ENCODE measurements at places on chromosomes 3 and 15.
A peak's percentile ranks its signal among the peaks of the same experiment; 100 is the strongest.

DNA sequence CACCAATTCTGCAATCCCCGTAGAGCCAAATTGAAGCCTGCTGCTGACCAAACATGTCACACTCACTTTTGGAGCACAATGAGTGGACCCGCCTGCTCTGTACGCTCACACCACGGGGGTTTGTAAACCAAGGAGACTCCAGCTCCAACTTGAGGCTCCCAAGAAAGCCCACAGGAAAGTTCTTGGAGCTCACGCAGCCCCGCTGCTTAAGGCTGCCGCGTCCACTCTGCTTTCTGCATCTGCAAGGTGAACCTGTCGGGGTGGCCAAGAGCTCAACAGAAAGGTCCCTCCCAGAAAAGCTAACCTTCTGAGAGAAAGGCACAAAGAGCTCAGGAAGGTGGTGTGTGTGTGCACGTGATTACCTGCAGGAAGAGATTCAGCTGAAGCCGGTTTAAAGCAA, 94.9 kb downstream of the PCSK6 start:
- no peak for DNase-seq

GRCh38 chr15:67550522-67550921, 8.0 kb downstream of the MAP2K5 start:
- DNase-seq: no peak

- peak; percentile 37 for DNase-seq
Measured at GRCh38 chr3:9809615-9810432, at the start of gene TTLL3. TTLL3 (plus strand) TSS chr3:9810262; CDS start chr3:9810662, 400 bp downstream.

DNA sequence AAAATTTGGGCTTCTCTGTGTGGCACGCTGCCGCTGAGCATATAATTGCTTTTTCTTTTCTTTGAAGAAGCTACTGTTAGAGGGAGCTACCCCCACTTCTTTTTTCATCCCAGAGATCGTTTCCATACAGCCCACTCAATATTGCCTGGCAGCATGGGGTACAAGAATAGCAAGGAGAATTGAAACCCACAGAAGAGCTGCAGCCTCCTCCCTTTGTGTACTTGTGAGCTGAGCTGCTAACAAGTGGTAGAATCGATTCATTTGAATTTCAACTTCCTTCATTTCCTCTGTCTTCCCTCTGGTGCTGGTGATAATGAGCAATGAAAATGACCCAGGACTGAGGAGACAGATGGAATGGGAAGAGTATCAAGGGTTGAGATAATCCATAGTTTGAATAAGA, 64.9 kb downstream of the LRRC3B start:
- DNase-seq: no peak

GRCh38 chr15:50873935-50874361, 34.5 kb upstream of the AP4E1 start:
- DNase-seq: no peak

DNA sequence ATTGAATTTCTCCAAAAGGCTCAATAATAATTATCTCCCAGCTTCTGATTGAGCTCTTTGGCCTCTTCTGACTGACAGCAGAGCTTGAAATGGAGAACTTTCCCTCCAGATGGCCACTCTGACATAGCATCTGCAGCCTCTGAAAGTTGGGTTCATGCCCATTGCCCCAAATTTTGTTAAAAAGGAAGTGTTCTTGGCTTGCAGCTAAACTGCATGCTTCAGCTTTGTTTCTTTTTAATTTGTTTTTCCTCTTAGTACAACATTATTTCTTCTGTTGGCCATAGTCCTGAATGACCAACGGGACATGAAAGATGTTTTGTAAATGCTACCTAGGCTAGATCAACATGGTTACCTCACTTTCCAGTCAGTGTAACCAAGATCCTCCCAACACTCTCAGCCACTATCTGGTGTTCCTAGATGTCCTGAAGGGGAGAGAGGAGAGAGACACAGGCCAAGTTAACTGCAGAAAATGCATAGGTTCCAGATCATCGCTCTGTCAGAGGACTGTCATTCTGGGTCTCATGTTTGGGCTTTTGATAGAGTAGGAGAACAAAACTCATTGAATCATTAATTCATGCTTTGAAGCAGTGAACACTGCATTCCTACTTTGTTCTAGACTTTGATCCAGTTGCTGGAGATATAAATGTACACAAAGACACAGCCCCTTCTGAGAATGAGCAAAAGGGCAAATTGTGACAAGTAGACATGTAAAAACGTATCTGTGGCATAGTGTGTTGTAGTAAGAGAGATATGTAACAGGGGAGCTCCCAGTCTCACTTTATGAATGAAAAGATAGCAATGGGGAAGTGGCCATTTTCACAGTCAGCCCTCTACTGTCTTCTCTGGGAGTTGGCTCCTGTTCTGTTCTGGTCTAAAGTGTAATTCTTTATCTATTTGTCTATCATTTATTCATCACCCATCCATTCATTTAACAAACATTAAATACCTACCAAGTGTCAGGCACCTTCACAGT, 156.2 kb downstream of the ZNF621 start:
- no peak for DNase-seq

DNA sequence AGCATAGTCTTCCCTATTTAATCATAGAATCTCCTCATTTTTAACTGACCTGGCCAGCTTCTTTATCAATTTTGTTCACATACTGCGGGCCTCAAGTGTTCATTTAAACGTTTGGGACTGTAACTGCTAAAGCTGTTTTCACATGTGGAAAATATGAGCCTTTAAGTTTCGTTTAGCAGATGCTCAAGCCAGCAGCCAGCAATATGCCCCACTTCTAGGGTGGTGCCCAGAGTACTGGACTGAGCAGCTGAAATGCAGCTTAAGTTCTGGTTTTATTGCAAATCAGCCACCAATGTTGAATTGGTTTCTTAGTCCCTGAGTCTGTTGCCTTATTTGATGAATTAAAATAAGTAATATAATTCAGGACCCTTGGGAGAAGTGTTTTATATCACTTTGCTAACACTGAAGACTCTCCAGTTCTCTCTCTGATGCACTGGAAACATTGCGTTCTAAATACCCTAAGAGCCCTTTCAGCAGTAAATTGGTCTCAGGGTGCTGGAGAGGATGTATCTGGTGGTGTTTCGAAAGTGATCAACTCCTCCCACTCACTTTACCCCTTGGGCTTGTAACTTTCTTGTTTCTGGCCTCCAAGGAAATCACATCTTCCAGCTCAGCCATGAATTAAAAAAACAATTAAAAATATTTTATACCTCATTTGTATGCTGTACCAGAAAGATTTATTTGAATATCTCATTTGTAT, 61.7 kb downstream of the B3GALNT1 start:
- DNase-seq: no peak

DNA sequence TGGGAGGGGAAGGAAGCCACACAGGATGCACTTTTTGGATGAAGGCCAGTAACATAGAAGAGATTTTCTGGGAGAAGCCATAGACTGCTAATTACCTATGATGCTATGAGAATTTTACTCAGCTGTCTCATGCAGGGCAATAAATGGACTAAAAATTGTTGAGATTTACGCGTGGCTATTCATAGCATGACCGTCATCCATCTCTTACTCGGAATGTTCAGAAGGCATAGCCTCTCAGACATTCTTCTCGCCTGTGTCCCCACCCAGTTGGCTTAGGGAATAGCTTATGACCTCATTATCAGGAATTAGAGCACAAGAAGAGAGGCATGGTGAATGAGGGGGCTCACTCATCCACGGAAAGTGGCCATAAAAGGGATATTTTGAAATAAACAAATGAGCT, 107.9 kb upstream of the ATP10A start:
- no peak for DNase-seq

DNA sequence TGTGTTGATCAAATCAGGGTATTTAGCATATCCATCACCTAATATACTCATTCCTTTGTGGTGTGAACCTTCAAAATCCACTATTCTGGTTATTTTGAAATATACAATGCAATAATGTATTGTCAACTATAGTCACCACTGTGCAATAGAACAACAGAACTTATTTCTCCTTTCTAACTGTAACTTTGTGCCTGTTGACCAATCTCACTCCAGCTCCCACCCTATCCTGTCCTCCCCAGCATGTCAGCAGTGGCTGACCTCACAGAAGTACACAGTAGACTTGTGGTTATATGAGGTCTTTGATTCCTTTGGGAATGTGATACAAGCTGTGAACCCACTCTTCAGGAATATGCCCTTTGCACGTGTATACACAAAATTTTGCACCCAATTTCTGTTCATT, 64.2 kb downstream of the ECT2 start:
- DNase-seq: no peak

GRCh38 chr15:34691034-34691433, 63.8 kb downstream of the GJD2 start:
- DNase-seq: no peak

DNA sequence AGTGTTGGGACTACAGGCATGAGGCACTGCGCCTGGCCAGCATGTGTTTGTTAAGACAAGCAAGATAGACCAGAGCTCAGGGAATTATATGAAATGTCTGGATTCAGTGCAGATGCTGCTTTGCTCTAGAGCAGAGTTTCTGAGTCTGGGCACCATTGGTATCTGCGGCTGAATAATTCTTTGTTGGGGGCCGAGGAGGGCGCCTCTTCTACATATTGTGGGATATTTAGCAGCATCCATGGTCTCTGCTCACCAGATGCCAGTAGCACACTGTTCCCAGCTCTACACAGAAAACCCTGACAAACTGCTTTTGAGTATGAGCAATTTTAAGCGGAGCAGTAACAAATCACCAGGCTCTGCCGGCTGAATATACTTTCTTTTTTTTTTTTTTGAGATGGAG, 3.6 kb upstream of the LDHAL6B start:
- no peak for DNase-seq

DNA sequence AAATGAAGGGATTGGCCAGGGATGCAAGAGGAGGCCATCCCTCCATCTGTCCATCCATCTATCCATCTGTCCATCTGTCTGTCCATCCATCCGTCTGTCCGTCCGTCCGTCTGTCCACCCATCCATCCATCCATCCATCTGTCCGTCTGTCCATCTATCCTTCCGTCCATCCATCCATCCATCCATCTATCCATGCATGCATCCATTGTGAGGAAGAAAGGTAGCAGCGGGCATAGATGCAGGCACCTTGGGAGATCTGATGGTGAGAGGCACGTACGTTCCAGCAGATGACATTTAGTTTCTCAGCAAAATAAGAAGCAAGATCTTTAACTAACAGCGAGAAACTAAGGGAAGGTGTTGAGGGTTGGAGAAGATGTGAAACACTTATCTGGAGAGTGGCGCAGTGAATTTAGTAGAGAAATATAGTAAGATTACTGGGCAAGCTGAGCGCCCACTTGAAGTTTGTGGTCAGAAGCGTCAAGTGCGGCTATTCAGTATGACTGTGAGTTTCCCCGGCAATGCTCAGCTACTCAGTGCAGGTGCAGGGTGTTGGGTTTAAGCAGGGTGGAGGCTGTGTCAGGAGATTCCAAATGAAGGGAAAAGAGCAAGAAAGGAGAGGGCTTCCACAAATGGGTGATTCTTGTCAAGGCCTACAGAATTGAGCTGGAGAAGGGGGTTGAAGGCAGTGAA, 22.4 kb upstream of the SRP14 start:
- DNase-seq: no peak

- no peak for DNase-seq
Measured at GRCh38 chr3:114850898-114851297, 296.2 kb downstream of the ZBTB20 start.

GRCh38 chr3:16064642-16065414, 109.7 kb upstream of the GALNT15 start:
- no peak for DNase-seq

DNA sequence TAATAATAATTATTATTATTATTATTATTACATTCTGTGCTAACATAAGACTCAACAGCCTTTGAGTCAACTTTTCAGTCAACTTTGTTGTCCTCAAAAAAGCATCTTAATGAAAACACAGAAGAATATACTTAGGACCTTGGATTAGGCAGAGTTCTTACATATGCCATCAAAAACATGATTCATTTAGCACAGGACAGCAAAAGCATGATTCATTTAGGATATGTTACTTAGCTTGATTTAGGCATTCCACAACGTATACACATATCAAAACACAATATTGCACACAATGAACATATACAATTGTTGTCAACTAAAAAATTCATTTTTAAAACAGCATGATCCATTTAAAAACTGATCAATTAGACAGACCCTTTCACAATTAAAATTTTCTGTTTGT, 213.0 kb downstream of the FMN1 start:
- DNase-seq: no peak

- DNase-seq: no peak
Measured at GRCh38 chr3:87248831-87249230, 21.7 kb downstream of the CHMP2B start.

- DNase-seq: no peak
Measured at GRCh38 chr3:23232016-23232415, 28.9 kb downstream of the UBE2E2 start.

- DNase-seq: no peak
Measured at GRCh38 chr3:82610236-82610635, 848.8 kb upstream of the GBE1 start.

DNA sequence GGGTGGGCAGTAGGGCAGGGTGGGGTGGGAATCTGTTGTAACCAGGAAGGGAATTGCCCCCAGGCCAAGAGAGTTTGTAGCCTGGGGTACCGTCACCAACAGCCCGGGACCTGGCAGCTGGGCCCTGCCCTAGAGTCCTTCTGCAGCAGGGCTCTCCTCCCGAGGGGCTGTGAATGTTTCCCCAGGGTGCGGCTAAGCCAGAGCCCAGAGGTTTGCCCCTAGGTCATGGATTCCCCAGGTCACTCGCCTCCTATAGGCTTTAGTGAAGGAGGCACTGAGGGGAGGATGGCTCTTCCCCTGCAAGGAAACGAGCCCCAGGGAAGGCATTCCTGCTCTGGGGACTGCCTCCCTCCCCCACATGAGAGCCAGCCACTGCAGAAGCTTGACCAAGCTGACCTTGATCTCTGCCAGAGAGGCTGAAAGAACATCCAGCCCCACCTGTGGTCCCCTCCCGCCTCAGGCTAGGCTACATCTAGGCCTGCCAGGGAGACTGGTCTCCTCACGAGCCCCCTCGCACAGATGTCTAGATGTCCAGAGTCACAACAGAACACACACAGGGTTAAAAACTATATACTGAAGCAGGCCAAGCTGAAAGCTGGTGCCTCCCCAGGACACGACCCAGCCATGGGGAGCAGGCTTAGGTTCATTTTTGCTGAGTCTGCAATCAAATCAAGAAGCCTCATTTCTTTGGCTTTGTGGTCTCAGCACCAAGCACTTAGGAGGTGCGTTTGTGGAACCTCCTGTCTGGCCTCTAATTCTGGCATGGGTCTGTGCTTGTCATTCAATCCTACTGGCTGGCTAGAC, 69.1 kb upstream of the TAMM41 start:
- DNase-seq: no peak

- DNase-seq: no peak
Measured at GRCh38 chr3:5404718-5405117, 217.2 kb downstream of the EDEM1 start.

GRCh38 chr15:68258692-68259091, 18.9 kb upstream of the FEM1B start:
- peak; percentile 8 for DNase-seq

DNA sequence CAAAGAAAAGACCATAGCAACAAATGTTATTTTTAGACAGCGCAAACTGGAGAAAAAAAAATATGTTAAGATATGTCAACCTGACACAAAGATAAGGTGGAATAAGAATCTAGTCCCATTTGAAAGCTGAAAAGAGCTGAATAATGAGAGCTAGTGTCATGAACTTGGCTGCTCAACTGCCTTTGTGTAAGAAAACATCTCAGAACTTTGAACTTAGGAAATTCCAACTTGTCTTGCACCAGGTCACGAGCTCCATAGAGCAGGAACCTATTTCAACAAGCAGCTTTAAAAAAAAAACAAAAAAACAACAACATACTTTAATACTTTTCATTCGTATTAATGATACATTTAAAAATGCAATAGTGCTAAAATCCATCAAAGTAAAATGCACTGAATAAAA, 79.5 kb downstream of the ZNF280D start:
- no peak for DNase-seq

GRCh38 chr3:111590143-111590491, 5.0 kb downstream of the ZBED2 start:
- DNase-seq: no peak
